ENCODE measurements at places on chromosomes 7 and 10. TPM values are rescaled to one million over a fixed set of nuclear protein-coding genes. Genes with fewer than 3 reads are reported as not detected.

GRCh38 chr7:2140216-2141020 lies 92.3 kb downstream of the MAD1L1 start:
- DNase-seq: no peak

The RNF32 gene
- polyA plus RNA-seq: 1.6 TPM

The ENTPD7 gene
- polyA plus RNA-seq: 0.74 TPM

The GHRHR gene
- polyA plus RNA-seq: not detected

DNA sequence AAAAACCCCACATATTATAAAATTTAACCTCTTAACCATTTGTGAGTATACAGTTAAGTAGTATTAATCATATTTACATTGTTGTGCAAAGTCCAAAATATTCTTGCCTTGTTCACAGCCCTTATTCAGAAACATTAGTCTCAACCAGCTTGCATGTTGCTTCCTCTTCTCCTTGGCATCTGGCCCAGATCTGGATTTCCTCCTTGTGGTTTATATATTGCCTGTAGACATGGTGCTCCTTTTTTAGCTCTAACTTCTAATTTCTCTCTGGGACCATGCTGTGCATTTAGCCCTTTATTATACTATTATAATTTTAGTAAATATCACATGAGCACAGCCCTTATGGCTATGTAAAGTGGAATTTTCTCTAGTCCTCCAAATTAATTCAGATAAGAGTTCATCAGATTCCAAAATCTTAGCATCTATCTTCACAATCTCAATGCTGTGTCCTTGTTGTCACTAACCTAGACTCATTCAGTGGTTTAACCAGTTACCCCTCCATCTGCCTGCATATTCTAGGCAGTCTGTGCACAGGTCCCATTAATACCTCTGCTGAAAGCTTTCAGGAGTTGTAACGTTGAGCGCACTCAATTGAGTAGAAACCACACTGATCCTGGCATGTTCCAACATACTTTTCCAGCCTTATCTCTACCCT lies 7.9 kb downstream of the CPED1 start:
- peak; percentile 40 for DNase-seq

The MMP21 gene
- 0.18 TPM for polyA plus RNA-seq

GRCh38 chr7:111730476-111731300 lies 168.4 kb upstream of the IMMP2L start:
- DNase-seq: no peak

GRCh38 chr10:74925708-74926107 lies 99.3 kb downstream of the KAT6B start:
- DNase-seq: no peak

DNA sequence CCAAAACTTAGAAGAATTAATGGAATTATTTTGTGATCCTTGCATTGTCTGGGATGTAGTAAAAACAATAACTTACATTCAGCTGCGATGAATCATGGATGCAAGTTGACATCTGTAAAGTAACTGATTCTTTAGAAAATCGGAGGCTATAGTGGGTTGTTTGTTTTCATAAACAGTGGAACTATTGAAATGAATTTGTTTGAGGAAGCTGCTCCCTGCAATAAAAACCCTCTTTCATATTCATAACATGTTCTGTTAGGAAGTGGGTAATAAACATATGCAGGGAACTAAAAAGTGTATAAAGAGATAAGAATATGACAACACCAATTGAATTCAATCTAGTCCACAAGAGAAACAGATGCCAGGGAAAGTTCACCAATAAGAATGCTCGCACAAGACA lies 53.6 kb downstream of the AGMO start:
- no peak for DNase-seq

DNA sequence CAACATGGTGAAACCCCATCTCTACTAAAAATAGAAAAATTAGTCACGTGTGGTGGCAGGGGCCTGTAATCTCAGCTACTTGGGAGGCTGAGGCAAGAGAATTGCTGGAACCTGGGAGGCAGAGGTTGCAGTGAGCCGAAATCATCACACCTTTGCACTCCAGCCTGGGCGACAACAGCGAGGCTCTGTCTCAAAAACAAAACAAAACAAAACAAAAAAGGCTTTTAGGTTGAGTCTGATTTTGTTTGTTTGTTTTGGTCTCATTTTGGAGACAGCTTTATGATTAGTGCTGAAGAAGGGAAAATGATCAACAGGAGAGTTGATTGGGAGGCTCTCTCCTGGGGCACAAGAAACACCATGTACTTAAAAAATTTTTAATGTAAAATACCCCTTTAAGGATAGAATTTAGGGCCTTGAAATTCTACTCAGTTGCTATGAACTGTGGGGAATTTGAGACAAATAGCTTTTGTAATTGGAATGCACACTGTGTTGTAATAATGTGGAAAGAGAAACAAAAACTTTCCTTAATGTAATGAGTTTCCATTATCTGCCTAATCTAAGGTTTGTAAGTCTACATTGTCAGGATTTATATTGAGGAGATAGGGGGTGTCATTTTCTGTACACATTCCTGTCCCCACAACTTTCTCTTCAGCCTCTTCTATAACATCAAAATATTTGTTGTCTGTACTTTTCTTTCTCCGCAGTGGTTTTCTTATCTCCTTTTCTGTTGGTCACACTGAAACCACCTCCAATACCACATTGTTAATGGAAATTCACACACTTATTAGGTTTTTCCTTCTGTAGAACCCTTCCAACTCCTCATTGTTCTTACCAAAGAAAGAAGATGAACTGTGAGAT lies 41.3 kb downstream of the ARID5B start:
- peak; percentile 28 for DNase-seq

GRCh38 chr7:46369933-46370654 lies 449.0 kb upstream of the IGFBP3 start:
- no peak for DNase-seq

DNA sequence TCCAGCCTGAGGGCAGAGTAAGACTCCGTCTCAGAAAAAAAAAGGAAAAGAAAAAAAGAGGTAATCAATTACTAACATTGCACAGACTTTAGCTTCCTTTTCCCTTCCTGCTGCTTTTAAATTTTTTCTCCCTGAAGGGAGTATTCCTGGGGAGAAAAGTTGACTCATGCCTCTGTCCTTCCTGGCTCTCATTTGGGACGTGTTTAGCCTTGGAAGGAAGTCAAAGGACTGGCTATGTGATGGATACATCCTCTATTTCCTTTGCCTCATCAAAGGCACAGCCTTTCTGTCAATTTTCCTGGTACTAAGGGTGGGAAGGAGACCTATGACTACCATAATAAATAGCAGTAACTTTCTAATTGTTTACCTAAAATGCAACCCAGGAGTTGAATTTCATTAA lies 77.6 kb downstream of the ITGA8 start:
- DNase-seq: no peak

The NRCAM gene
- 0.75 TPM for polyA plus RNA-seq

DNA sequence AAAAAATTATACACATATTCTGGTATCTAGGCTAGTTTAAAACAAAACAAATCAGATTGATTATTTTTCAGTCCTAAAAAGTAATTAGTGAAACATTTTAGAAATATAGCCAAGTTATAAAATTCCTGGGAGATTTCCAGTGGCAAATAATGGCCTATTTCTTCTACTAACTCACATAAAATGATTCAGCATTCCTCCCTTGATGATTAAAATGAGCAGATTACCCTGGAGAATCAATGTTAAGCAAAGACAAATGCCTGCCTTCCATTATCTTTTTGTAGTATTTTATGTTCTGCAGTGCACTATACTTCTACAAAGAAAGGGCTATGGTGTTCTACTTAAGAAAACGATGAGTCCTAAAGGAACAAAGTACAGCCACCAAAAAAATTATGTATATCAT lies 53.6 kb downstream of the PARD3 start:
- no peak for DNase-seq

DNA sequence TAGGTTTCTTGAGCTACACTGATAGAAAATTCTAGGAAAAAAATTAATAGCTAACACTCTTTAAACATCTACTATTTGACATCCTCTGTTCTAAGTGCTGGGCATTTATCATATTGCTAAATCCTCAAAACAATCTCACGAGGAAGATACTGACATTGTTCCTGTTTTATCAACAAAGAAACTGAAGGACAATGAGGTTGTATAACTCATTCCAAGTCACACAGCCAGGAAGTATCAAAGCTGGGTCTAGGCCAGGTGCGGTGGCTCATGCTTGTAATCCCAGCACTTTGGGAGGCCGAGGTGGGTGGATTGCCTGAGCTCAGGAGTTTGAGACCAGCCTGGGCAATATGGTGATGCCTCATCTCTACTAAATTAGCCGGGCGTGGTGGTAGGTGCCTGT lies 51.6 kb upstream of the IL6 start:
- DNase-seq: no peak

The SPDYE2 gene
- polyA plus RNA-seq: 0.07 TPM

- DNase-seq: no peak
Observed at GRCh38 chr10:34166354-34166753, 648.7 kb downstream of the PARD3 start.

GRCh38 chr10:100999742-101000126 lies at the start of gene LZTS2:
LZTS2 (plus strand) TSS chr10:100999808; CDS start chr10:101002539, 2,731 bp downstream.
- DNase-seq: no peak

The PCLO gene
- polyA plus RNA-seq: 0.27 TPM

GRCh38 chr10:107473225-107473624 lies 308.7 kb upstream of the SORCS1 start:
- DNase-seq: no peak

DNA sequence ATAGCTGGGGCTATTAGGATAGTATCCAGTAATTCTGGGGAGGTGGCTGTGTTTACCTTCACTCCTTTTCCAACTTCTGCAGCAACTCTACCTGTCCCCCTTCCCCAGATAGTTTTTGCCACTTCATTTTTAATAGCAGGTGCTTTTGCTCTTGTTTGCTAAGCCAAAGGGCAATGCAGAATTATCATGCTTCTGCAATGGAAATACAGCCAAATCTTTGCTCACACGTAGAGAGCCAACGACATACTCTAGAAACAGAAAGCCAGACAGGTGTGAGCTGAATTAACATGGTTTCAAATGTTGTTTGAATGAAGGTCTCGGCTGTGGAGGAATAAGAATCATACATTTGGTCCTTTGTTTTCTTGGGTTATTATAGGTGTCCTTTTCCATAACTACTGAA lies 14.4 kb downstream of the PLEKHS1 start:
- no peak for DNase-seq

The SLC16A9 gene
- polyA plus RNA-seq: 0.19 TPM

GRCh38 chr10:71596759-71597158 lies 122.8 kb downstream of the C10orf105 start:
- no peak for DNase-seq

DNA sequence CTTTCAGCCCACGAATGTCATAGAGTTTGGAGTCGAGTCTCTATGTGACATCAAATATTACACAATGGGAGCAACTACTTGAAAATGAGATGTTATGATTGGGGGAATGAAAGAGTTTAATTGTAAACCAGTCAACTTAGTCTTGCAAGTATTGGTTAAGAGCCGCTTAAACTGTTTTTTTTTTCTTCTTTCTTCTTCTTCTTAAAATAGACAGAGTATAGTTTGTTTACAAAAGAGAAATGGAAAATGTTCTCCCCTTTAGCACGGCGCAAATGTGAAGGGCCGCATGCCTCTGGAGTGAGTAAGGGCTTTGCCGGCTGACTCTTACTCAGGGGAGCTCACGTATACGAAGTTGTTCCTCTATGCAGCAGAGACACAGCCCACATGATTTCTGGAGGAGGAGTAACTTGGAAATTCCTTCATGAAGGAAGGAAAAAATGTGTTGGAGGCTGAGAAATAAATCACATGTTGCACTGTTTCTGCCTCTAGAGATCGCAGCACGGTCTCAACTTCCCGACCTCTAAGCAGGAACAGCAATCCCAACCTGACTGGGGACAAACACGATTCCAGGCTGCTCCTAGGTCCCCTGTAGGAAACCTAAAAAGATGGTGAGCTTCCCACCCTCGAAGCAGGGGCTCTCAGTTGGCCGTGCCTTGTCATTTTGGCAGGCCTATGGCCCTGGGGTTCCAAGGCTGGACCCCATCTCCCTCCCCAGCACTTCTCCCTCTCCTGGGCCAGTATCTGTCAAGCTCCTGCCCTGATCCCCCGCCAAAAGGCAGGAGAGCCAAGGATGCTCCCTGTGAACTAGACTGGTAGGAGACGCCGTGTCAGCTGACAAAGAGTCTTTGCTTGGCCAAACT lies 44.8 kb downstream of the MYOF start:
- no peak for DNase-seq

DNA sequence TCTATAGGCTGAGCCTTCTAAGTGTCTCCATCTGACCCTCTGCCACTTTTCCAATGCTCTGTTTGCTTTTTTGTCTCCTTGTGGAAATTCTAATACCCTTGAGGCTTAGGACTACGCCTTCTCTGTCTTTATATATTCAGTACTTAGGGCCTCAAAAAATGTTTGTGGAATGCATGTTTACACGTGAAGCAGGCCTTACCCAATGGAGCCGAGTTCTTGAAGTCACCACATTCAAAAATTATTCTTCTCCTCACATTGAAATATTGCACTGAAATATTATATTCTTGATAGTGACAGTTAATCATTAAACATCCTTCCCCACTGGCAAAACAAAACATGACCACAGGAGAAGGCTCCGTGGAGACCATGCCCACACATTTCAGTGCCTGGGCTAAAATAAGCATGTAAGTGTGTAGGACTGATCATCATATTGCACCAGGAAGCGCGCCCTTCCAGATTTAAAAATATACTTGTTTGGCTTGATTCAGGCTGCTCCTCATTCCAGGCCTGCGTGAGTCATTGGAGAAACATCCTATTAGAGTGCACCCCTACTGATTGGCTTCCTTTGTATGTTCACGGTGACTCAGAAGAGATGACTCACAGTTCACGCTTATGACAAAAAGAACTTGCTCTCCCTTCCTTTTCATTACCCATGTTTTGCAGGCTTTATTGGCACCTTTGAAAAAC lies 307.4 kb upstream of the AOAH start:
- DNase-seq: no peak

- DNase-seq: peak; percentile 33
Observed at GRCh38 chr10:89466599-89467035, 52.2 kb downstream of the IFIT5 start.

GRCh38 chr7:6453734-6454133 lies 6.0 kb upstream of the DAGLB start:
- DNase-seq: no peak

DNA sequence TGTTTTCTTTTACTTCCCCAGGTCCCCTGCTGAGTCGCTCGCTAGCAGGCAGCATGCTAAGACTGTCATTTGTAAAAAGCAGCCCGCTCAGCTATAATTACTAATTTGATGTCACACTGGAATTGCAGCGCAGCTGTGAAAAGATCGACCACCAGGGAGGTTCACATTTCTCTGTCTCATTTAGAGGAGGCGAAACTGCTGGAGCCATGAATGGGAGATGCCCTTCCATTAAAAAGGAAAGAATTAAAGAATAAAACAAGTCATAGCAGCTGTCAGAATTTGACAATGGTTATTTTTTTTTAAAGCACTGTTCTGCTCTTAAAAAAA lies 153.5 kb downstream of the PIP4K2A start:
- DNase-seq: no peak

DNA sequence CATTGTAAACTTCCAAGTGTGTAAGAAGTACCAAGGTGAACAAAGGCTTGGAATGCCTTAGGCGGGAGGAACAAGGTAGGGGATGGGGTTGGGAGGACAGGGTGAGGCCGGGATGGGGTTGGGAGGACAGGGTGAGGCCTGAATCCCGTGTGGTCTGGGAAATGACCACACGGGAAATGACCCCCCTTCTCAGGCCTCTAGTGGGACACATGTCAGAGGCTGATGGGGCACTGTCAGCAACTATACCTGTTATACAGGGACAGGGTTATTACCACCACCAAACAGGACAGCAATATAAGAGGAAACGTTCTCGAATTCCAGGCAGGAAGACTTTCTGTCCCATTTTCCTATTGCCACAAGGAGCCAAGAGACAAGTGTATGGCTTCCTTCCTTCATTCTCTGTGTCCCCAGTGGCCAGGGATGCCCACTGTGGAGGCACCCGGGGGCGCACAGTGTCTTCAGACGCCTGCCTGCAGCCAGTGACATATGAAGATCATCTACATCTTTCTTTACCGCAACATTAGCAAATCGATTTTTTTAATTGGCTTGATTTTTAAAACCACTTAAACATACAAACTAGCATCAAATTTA lies 1.3 kb downstream of the MKI67 start:
- DNase-seq: no peak

Data from B cell (primary cell).